ENCODE measurements at places on chromosomes 2 and 18. TPM values are rescaled to one million over a fixed set of nuclear protein-coding genes. Genes with fewer than 3 reads are reported as not detected.

The WDR7 gene
- total RNA-seq: 25.5 TPM

The TMEM247 gene
- not detected for total RNA-seq

The IGFBP5 gene
- 5.9 TPM for total RNA-seq

The VIT gene
- 0.76 TPM for total RNA-seq
